ENCODE measurements at places on chromosomes 7 and 10.

DNA sequence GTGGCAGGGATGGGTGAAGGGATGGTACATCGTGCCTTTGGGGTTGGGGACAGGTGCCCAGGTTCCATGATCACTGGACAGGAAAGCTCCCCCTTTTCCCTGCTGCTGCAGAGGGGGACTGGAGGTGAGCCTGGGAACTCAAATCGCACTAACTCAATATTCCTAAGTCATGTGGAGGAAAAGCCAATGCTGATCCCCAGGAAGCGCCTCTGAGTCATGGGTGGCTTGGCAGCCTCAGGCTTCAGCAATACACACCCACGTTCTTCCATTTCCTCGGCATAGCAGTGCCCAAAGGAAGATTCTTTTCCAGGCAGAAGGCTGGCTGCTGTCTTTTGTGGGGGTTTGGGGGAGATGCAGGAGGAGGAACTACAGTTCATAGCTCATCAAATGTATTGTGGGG lies 165.8 kb downstream of the CCDC3 start:
- DNase-seq, result no peak

- DNase-seq, result no peak
Measured at GRCh38 chr10:28587270-28587969, 54.5 kb downstream of the WAC start.

- DNase-seq, result no peak
Measured at GRCh38 chr7:69775231-69775771, 177.0 kb downstream of the AUTS2 start.

DNA sequence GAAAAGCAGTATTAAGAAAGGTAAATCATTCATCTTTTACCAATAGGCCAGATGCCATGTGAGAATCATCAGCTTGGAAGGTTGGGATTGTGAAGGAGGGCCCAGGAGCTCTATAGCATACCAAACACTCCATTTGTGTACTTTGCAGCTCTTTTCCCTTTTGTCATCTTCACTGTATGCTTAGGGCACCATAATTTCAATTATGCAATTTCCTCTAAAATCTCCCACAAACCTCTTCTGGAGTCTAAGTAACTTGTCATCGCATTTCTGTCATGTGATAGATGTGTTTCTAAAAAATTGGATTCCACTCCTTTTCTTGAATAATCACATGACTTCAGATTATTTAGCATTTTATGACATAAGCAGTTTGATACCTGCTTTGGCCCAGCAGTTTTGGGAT lies 17.9 kb downstream of the RPP30 start:
- DNase-seq, result no peak

Data from stimulated activated CD4-positive, alpha-beta T cell treated with anti-CD3 and anti-CD28 coated beads, Interleukin-1b, Interleukin-23, amount 100 ng/mL, for 4 hours (primary cell).